Large intestine (tissue), 12 donors: ENCODE measurements at places on chromosomes 12 and 14. TPM values are rescaled to one million over a fixed set of nuclear protein-coding genes. Genes with fewer than 3 reads are reported as not detected.
A peak's percentile ranks its signal among the peaks of the same experiment; 100 is the strongest.

- no peak for DNase-seq
Measured at GRCh38 chr12:1575408-1576401, 18.7 kb downstream of the FBXL14 start.

GRCh38 chr12:97308576-97309198 is 153.9 kb upstream of the RMST start:
- DNase-seq: peak; percentile 20

- no peak for DNase-seq
Measured at GRCh38 chr14:101065696-101066694, 162.5 kb upstream of the RTL1 start.

DNA sequence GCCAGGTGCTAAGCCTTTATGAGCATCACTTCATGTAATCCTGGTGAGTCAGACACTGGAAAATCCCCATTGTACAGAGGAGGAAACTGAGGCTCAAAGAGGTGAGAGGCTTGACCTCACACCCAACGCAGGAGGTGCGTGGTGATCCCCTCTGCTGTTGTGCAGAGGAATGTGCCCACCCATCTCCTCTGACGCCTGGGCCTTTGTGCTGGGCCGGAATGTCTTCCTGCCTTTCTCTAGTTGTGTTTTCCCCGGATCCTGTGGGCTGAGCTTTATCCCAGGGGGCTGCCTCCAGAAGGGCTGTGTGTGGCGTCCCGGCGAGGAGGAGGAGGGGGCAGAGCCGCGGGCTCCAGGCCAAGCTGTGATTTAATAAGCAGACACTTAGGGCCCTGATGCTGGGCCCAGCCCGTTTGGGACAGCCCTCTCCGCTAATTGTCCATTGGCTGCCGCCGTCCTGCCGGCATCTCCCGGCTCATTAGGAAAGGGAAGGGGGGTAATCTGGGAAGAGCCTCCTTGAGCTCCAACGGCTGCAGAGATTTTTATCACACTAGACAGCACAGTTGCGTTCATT is 653.6 kb downstream of the MED13L start:
- DNase-seq: peak; percentile 32

DNA sequence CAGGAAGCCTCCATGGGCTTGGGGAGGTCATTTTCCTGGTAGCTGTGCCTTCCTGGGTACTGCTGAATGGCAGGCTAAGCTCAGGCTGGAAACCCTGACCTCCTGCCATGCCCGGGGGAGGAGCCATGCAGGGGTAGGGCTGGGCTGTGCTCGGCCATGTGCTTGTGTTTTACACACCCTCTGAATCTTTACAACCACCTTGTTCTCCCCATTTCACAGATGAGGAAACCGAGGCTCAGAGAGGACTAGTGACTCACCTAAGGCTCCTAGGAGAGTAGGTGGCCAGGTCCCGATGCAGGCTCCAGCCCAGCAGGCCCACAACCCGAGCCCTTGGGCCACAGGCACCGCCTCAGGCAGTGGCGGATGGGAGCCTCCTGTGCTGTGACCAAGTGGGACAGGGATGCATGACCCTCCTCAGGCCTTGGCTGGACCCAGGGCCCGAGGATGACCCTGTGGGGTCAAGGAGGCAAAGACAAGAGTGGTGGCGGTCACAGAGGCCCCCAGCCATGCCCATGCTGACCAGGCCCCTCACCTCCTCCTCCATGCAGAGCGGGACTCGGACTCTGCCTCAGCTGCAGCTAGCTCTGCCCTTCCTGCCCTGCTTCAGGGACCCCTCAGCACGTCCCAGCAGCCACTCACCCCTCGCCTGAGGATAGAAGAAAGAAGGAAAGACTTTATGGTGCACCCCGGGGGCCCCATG is 136.1 kb downstream of the CALM1 start:
- DNase-seq: no peak

DNA sequence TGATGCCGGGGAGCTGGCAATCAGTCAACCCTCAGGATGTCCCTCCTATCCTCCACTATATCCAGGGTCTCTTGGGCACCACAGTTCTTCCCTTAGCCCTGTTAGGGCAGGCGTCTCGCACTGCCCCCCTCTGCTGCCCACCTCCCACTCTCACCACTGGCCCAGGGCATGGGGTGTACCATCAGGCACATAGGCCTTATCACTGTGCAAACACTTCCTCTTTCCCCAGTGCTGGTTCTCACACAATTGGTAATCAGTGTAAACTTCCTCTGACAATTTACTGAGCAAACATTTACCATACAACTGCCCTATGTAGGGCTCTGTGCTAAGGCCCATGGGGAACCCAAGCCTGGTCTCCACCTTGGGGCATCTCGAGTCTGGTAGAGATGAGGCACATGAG is 20.1 kb upstream of the TMED10 start:
- peak; percentile 75 for DNase-seq

- DNase-seq: no peak
Measured at GRCh38 chr14:95460647-95461478, 55.6 kb downstream of the SYNE3 start.

DNA sequence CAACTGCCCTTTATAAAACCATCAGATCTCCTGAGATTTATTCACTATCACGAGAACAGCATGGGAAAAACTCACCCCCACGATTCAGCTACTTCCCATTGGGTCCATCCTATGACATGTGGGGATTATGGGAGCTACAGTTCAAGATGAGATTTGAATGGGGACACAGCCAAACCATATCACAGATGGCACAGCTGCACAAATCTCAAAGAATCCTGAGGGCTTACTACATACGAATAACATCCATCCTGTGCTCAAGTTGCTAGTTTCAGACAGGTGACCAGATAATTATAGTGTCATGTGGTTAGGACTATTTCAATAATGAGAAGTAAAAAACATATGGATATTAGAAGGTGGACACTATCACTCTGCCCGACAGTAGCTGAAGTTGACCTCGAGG is 211.2 kb downstream of the NUAK1 start:
- DNase-seq: no peak

DNA sequence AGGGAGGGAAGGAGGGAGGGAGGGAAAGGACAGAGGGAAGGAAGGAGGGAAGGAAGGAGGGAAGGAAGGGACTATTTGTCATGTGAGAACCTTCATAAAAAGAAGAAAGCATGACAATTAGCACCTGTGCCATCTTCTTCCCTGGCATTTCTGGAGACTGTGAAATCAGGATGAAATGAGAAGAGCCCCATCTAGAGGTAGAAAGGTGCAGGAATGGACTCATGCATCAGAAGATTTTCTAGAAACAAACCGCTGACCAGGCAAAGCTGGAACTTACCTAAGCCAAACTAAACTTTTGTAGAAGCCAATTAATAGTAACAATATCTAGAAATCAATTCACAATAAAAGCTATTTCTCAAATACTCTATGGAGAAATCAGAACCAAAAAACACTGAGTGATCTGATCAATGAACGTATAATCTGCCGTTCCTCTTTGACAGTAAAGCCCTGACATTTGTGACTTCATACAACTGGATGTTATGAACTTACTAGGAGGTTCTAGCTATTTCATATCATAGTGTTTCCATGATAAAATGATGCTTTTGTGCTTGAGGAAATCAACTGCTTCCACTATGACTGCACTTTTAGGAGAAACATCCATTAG is 24.4 kb upstream of the CRACR2A start:
- DNase-seq: peak; percentile 26

- no peak for DNase-seq
Measured at GRCh38 chr14:57889245-57889644, 23.4 kb upstream of the SLC35F4 start.

GRCh38 chr14:37870170-37870569 is 274.7 kb downstream of the TTC6 start:
- no peak for DNase-seq

DNA sequence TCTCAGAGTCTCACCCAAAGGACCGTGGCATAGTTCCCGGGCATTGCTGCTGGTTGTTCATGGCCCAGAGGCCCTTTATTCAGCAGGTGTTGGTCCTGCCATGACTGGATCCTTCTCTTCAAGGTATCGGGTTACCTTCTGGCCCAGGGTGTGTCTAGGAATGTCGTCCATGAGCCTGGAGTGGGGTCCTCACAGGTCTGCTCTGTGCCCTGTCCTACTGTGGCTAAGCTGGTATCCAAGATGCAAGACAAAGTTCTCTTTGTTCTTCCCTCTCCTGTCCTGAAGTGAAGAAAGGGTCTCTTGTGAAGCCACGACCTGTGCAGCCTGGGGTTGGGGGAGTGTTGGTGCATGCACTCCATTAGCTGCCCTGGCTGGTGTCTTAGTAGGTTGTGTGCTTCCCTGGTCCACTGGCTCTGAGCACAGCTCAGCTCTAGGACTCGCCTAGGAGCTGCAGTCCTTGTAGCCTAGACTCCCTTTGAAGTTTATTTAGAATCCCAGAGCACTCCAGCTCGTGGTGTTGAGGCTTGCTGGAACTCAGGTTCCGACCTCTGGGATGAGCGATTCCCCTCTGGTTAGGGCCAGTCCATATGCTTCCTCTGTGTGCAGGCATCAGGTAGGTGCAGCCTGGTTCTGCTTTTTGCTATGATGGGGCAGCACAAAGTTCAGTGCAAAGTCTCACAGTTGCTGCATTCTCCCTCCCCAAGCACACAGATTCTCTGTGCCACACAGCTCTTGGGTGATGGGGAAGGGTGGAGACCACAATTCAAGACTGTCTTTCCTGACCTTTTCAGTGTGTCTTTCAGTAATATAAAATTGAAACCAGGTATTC is 117.4 kb downstream of the NUBPL start:
- no peak for DNase-seq

DNA sequence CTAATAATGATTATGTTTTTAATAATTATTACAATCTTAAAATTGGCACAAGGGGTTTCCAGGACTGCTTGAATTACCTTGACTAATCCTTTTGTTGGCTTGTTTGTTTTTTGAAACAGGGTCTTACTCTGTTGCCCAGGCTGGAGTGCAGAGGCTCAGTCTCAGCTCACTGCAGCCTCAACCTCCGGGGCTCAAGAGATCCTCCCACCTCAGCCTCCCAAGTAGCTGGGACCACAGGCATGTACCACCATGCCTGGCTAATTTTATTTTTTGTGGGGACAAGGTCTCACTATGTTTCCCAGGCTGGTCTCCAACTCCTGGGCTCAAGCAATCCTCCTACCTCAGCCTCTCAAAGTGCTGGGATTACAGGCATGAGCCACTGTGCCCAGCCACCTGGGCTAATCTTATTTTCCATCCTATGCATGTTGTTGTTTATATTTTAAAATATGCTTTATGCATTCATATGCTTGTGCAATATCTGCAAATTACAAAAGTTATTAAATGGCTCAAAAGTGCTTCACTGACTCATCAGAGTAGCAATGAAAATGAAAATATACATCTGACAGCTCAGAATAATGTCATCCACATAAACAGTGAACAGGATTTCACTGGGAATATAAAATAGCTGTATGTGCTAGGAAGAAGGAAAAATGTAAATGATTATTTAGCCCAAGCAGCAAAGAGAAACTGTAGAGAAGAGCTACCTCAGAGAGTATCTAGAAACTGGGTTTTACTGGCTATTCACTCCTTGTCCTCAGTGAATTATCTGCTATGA is 24.8 kb upstream of the PLEKHG6 start:
- DNase-seq: no peak

GRCh38 chr12:107983756-107984472 is 145.2 kb upstream of the WSCD2 start:
- no peak for DNase-seq

GRCh38 chr12:72269491-72269890 is 2.7 kb upstream of the TRHDE start:
- peak; percentile 24 for DNase-seq

DNA sequence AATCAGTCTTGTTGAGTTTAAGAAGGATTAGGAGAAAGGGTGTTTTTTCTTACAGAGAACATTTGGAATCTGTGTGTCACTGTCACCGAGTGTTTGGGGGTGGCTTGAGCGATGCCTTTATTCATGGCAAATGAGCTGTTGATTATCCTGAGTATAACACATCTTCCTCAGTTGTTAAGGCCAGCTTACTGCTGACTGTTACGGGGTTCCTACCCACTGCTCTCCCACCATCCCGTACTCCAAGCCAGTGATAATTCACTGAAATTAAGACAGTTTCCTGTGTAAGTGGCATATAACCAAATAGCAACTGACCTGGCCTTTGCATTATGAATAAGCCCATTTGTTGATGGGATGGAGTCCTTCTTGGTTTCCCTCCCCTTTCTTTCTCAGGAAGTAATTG is 9.5 kb downstream of the ESRRB start:
- DNase-seq: no peak

- DNase-seq: no peak
Measured at GRCh38 chr12:132065609-132066344, 78.3 kb downstream of the DDX51 start.

DNA sequence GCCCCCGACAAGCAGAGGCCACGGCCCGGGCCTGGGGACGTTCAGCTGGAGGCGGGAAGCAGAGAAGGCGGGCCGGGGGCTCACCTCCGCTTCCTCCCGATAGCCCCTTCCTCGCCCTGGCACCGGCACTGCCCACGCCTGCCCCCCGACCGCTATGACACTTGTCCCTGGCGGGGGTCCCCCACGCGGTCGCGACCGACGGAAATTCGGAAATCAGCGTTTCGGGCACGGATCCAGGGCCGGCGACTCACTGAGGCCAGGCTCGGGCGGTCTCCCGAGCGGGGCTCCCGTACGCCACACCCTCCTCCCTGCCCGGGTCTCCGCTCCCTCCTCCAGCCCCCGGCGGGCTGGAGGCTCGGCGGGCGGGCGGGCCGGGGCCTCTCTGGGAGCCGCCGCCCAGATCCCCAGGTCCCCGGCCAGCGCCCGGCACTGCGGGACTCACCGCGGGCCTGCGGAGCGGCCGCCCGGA is 581 bp downstream of the PITPNM2 start:
- DNase-seq: no peak

Gene CTDSP2
- polyA plus RNA-seq: 131 TPM

Gene OR6C2
- polyA plus RNA-seq: not detected

Gene GLI1
- 7.3 TPM for polyA plus RNA-seq

Gene WNK1
- 56.4 TPM for polyA plus RNA-seq

Gene PZP
- polyA plus RNA-seq: 0.24 TPM

Gene C14orf132
- polyA plus RNA-seq: 20.0 TPM
